Kidney epithelial cell (primary cell): ENCODE measurements at places on chromosomes 7 and 10. TPM values are rescaled to one million over a fixed set of nuclear protein-coding genes. Genes with fewer than 3 reads are reported as not detected.

IKZF1 gene
- 0.33 and 1.3 TPM in 2 replicates for total RNA-seq

NKX2-3 gene
- total RNA-seq, result not detected in 2 replicates

ANKRD1 gene
- total RNA-seq, result 146 and 171 TPM in 2 replicates

GRK5 gene
- total RNA-seq, result 2.8 and 3.8 TPM in 2 replicates

GRCh38 chr10:28839600-28840007 is 162.3 kb downstream of the BAMBI start:
- DNase-seq, result peak; percentile 37

DNA sequence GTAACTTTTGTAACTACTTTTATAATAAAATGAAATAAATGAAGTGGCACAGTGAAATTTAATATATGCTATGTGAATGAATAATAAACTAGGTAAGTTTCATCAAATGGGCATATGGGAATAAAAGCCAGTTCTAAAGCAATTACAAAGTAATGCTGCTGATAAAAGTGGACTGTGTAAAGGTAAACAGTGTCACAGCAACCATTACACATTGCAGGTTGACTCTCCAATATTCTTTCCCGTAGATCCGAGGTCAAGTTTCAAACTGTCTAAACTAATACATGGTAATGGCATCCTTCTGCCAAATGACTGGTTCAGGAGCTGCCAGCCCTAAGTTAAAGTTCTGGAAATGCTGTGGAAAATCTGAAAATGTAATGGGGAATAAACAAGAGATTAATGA is 6.0 kb downstream of the HIBADH start:
- no peak for DNase-seq

DNA sequence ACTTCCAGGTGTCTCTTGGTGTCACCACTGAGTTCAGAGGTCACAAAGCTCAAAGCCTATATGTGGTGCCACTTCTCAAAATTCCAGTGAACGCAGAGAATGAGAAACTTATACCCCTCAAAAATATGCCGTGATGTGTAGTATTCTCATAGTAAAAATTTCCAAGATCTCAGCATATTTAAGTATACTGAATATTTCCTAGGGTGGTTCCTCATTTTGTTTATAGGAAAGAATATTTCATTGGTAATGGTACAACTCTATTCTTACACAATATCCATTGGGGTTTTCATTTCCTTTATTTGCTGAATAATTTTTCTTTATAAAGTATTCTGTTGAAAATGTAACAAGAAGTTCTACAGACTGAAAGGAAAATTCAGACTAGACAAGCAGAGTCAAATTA is 58.9 kb upstream of the ADO start:
- no peak for DNase-seq
